H9 (cell line): ENCODE measurements at places on chromosomes 6 and 20.

DNA sequence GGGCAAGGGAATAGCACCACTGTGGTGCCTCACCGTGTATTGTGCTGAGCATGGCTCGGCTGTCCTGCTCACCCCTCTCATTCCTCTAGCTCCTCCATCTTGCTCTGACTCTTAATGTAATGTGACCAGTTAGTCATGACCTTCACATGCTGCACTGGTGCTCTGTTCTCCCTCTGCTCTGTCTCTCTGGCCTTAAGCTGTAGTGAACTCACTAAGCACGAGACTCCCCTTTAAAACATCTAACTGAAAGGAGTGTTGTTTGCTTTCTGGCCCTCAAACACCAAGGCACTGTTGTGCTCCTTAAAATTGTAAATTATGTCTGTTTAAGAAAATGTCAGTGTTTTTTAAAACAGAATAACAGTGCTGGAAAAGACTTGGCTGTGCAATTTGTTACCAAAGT lies 140.4 kb downstream of the HDGFL1 start:
- no peaks in the 10 kb centered on the region for H3K36me3 ChIP-seq
- H3K27ac ChIP-seq: no peak overlapping the region
- H3K27me3 ChIP-seq: no peaks in the 10 kb centered on the region
- no peaks in the 10 kb centered on the region for H3K4me1 ChIP-seq

DNA sequence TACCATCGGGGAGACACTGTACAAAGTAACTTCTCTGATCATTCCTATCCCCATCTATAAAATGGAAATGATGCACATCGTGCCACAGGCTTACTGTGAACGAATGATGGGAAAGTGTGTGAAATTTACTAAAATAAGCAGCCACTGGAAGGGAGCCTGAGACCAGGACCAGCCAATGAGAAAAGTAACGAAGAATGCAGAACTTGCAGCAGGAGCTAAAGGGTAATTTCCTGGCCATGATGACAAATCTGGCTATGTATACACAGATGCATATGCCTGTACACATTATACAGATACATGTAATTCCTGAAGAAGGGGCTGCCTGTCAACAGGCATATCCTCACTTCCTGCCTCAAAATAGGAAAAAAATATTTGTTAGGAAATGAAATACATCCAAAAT lies 47.4 kb downstream of the GMDS start:
- no peak for DNase-seq
- no peaks in the 10 kb centered on the region for H3K4me1 ChIP-seq
- no peaks in the 10 kb centered on the region for H3K36me3 ChIP-seq
- H3K27me3 ChIP-seq: no peaks in the 10 kb centered on the region
- no peak overlapping the region for H3K4me3 ChIP-seq

GRCh38 chr6:36479256-36479655 lies 36.5 kb downstream of the KCTD20 start:
- DNase-seq: no peak
- H3K4me3 ChIP-seq: no peak overlapping the region
- H3K4me1 ChIP-seq: no peaks in the 10 kb centered on the region

DNA sequence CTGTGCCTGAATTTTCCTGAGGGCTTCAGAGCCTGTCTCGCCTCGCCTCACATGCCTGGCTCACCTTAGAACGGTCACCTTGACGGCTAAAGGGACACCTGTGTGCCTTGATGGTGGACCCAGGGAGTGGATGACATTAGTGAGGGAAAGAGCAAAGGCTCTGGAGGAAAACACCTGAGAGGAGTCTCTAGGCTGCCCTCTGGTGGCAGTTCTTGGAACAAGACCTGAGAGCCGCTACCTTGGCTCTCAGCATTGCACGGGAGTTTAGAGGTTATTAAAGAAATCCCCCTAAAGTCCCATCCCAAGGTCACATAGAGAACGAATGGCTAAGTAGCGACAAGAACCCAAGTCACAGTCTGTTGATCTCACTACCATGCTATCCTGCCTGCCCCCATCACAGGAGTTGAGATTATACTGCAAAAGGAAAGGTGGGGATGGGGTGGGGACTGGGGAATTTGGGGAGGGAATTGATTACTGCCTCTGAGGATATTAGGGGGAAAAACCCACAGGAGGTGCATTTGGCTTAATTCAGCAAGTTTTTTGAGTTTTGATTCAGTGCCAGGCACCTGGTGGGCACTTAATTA lies 7.9 kb upstream of the CDSN start:
- H3K4me3 ChIP-seq: no peak overlapping the region
- H3K4me1 ChIP-seq: no peaks in the 10 kb centered on the region
- DNase-seq: peak; percentile 79
- no peaks in the 10 kb centered on the region for H3K27me3 ChIP-seq
- no peaks in the 10 kb centered on the region for H3K36me3 ChIP-seq
- no peak overlapping the region for H3K27ac ChIP-seq

- no peak overlapping the region for H3K4me3 ChIP-seq
- no peaks in the 10 kb centered on the region for H3K4me1 ChIP-seq
- H3K27me3 ChIP-seq: no peaks in the 10 kb centered on the region
- DNase-seq: no peak
Observed at GRCh38 chr20:44422083-44422482, 53.6 kb upstream of the TTPAL start.

DNA sequence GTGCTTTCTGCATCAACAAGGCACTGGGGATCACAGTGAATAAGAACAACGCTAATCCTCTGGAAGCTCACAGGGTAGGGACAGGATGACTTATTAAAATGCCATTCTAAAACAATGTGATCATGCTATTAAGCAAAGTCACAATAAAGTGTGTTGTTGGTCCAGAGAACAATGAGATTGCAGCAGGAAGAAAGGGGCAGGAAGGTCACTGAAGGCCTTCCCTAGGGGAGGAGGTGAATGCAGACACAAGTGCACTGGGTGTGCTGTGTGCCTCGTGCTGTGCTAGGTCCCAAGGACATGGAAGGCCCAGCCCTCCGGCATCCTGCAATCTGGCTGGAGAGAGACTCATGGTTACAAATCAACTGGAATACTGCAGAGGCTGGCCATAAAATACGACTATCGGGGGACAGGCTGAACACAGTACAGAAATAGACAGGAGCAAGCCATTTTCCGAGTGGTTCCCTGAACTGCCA lies 55.7 kb downstream of the LYRM4 start:
- no peaks in the 10 kb centered on the region for H3K36me3 ChIP-seq
- no peak overlapping the region for H3K4me3 ChIP-seq
- H3K27ac ChIP-seq: no peak overlapping the region
- H3K27me3 ChIP-seq: no peaks in the 10 kb centered on the region
- H3K4me1 ChIP-seq: peaks cover 2% of the 10 kb centered on the region; the same call in 1 of the 2 replicates

DNA sequence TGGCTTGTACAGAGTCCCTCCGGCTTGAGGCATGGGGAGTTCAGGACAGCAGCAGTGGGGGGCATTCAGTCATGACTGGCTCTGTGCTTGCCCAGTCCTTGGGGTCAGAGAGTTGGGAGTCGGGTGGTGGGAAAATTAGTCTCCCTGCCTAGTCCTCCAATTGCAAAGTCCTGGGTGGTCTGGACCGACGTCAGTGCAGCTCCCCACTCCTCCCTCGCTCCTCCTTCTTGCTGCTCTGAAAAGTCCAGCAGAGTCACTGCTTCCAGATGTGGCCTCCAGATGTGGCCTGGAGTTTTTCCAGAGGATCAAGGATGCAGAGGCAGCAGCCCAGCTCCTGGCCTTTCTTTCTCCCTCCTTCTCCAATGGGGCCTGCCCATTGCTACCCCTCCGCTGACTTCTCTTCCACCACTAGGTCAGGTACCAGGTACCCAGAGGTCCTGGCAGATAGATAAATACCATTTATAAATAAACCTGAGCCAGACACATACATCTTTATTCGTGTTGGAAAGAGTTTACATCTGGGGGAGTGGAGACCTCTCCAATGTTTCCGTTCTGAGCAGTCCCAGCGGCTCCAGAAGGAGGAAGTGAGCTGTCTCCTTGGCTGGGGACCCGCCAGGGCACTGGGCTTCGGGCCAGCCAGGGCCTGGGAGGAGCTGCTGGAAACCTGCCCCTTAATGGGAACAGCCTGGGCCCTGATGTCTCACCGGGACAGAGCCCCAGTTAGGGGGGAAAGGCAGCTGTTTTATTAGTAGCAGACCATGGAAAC lies 49.0 kb upstream of the RNF24 start:
- no peak overlapping the region for H3K4me3 ChIP-seq
- peaks cover 9% of the 10 kb centered on the region; the same call in 1 of the 2 replicates for H3K4me1 ChIP-seq
- no peaks in the 10 kb centered on the region for H3K36me3 ChIP-seq
- H3K27ac ChIP-seq: no peak overlapping the region
- no peaks in the 10 kb centered on the region for H3K27me3 ChIP-seq
- DNase-seq: peak; percentile 73

DNA sequence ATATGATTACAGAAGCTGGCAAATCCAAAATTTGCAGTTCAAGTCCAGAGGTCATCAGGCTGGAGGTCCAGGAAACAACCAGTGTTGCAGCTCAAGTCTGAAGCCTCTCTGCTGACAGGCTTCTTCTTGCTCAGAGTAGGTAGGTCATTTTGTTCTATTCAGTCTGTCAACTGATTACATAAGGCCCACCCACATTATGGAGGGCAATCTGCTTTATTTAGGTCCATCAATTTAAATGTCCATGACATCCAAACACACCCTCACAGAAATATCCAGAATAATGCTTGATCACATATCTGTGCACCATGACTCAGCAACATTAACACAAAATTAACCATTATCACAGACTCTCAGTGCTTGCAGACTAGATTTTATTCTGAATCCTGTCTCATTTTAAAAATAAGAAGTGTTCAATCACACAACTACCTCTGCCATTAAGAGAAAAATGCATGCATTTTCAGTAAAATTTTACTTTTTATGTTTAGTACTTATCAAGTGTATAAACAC lies 759.2 kb upstream of the ADGRB3 start:
- no peaks in the 10 kb centered on the region for H3K4me1 ChIP-seq
- no peak for DNase-seq
- H3K27ac ChIP-seq: no peak overlapping the region
- no peak overlapping the region for H3K4me3 ChIP-seq

DNA sequence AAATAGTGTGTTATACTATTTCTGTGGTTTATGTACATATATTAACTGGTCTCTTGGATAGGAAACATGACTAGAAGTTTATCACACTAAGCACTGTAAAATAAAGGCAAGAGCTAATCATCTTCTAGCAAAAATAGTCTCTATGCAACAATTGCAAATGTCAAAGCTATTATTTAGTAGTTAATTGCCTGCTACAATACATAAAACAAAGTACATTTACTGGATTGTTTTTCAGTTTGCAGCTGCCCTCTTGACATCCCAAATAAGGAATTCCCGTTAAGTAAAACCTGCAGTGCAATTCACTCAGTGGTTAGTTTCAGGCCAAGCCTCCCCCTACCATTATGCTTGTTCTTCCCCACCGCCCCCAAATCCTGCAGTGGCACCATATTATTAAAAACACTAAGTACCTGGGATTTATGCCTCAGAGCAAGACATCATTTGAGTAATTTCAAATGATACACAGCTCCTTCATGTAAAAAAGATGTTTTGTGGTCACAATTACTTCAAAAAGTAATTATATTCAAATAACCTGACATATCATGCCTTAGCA lies 1.6 kb upstream of the ATP5F1E start:
- H3K27ac ChIP-seq: no peak overlapping the region
- peaks cover 68% of the 10 kb centered on the region for H3K36me3 ChIP-seq
- DNase-seq: no peak
- H3K27me3 ChIP-seq: no peaks in the 10 kb centered on the region
- H3K4me1 ChIP-seq: peaks cover 3% of the 10 kb centered on the region
- no peak overlapping the region for H3K4me3 ChIP-seq

DNA sequence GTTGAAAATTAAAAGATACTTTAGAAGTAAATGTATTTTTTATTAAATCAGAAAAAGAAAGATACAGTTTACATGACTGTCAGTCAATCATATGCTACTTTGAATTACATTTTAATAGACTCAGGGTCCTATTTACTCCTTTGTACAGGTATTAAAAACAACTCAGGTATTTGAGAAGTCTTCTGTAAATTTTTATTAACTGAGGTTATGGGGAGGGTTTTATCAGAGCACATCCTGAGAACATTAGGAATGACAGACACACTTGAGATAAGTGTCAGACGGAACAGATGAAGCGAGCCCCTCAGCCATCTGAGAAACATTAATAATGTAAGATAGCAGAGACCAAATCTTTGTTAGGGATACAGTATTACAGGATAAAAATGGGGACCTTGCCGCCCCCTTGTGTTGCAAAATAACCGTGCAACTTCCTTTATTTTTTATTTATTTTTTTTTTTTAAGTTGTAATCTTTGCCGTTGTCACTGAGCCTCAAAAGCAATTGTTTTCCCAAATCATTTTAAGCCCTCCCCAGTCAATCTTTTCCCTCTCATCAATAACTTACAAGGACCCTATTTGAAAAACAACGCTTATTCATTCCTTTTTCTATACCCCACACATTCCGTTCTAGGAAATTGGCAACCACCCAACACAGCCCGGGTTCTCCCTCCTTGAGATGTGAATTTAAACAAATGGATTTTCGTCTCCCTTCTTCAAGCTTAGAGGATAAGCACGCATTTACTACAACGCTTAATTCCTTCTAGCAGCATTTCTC lies 126.7 kb downstream of the BCAS1 start:
- peaks cover 15% of the 10 kb centered on the region; the same call in 1 of the 2 replicates for H3K4me1 ChIP-seq
- DNase-seq: no peak
- H3K27ac ChIP-seq: no peak overlapping the region
- no peaks in the 10 kb centered on the region for H3K36me3 ChIP-seq

GRCh38 chr6:40956936-40957335 lies 82.1 kb downstream of the UNC5CL start:
- H3K4me1 ChIP-seq: peaks cover 3% of the 10 kb centered on the region; the same call in 1 of the 2 replicates
- H3K27ac ChIP-seq: no peak overlapping the region
- H3K36me3 ChIP-seq: no peaks in the 10 kb centered on the region
- DNase-seq: no peak

DNA sequence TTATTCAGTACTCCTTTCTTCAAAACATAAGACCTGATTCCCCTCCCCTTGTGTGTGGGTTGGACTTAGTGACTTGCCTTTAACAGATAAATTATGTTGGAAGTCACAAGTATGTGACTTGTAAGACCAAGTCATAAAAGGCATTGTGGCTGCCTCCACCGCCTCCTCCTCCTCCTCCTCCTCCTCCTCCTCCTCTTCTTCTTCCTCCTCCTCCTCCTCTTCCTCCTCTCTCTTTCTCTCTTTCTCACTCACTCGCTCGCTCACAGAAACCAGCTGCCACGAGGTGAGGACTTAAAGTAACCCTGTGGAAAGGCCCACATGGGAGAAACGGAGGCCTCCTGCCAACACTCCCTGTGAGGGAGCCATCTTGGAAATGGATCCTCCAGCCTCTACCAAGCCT lies 64.0 kb downstream of the NCR2 start:
- no peaks in the 10 kb centered on the region; the same call in none of the 2 replicates for H3K36me3 ChIP-seq
- DNase-seq: no peak
- H3K27ac ChIP-seq: no peak overlapping the region
- peaks cover 2% of the 10 kb centered on the region; the same call in 1 of the 2 replicates for H3K27me3 ChIP-seq
- no peak overlapping the region for H3K4me3 ChIP-seq

DNA sequence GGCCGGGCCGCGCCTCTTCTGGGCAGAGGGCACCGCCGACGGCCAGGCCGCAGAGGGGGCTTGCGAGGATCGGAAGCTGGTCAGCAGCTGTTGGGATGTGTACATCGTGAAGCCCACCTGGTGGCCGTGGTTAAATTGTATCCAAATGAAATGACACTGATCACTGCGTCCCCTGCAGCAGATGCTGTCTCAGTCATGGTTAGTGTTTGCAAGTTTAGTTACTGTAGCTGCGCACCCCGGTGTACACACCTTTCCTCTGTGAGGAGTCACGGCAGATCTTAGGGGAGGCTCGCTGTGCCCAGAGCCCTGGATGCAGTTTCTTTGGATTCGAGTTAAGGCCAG lies 653 bp downstream of the NAA20 start:
- DNase-seq: no peak
- H3K27me3 ChIP-seq: no peaks in the 10 kb centered on the region
- H3K27ac ChIP-seq: no peak overlapping the region
- peaks cover 6% of the 10 kb centered on the region for H3K36me3 ChIP-seq

- H3K27me3 ChIP-seq: no peaks in the 10 kb centered on the region
- peaks cover 7% of the 10 kb centered on the region for H3K36me3 ChIP-seq
- no peak overlapping the region for H3K4me3 ChIP-seq
- no peaks in the 10 kb centered on the region for H3K4me1 ChIP-seq
- DNase-seq: no peak
Observed at GRCh38 chr6:2524090-2524489, 226.6 kb downstream of the MYLK4 start.
